ENCODE measurements at places on chromosomes 11 and 22.

GRCh38 chr22:21567456-21568346 is at the start of gene UBE2L3:
Gene UBE2L3 (plus strand): TSS chr22:21567714. CDS start chr22:21567745, 31 bp downstream.
- peak; percentile 91 for DNase-seq

DNA sequence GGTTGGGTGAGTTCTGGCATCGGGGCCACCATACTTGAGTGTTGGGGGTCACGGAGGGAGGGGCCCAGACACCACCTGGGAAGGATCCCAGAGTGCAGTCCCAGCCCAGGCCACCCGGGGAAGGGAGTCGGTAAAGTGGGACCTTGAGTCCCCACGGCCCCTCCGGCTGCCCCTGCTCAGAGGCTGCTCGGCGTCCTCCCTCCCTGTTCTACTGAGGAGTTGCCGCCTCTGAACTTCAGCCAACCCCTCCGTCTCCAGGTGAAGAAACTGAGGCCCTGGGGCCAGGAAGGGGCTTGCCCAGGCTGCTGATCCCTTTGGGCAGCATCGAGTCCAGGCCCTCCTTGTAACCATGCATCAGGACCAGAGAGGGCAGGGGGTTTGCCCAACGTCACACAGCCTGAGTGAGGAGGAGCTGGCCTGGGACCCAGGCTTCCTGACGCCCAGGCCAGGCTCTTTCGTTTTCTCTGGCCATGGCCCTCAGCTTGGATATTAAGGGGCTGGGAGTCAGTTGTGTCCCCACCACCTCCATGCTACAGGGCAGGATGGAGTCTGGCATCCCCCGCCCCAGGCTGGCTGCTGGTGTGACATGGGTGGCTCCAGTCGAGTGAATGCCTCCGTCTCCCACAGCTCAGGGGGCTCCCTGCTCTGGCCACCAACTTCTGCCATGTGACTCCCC is 1.3 kb downstream of the PARVG start:
- peak; percentile 64 for DNase-seq

DNA sequence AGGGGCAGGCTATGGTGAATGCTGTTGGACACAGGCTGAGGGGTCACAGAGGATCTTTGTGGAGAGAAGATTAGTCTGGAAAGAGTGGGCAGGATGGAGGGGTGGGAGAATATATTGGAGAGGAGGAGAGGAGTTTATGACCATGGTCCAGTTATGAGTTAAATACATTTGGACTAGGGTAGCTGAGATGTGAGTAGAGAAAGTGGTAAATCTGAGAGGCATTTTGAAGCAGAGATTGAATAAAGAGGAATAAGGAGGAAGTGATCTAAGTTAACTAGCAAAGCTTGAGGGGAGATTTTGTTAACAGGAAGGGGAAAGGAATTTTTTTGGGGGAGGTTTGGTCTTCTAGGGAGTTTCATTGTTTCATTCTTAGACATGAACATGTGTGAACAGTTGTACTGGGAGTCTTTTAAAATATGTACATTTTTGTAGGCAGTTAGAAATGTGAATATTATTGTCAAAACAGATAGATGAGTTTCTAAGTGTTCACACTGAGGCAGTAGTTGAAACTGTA is 43.1 kb upstream of the EED start:
- DNase-seq = no peak

DNA sequence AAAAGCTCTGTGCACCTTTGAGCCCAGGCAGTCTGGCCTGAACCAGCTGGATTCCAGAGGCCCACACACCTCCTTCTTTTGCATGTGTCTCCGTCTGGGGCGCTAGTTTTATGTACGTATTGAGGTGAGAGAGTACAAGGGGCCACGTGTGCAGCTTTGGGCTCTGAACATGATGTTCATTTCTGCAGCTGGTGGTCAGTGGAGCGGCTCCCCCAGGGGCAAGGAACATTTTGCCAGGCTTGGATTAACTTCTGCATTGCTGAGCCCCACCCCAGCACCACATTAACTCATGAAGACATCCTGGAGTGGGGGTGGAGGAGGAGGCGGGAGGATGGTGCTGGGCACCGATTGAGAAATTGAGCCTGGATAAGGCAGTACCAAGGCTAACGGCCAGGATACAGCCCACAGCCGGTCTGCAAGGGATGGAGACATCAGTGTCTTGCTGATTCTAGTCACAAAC is 13.8 kb downstream of the USP2 start:
- DNase-seq = no peak

GRCh38 chr11:105220121-105220520 is 80.6 kb upstream of the CARD18 start:
- no peak for DNase-seq

DNA sequence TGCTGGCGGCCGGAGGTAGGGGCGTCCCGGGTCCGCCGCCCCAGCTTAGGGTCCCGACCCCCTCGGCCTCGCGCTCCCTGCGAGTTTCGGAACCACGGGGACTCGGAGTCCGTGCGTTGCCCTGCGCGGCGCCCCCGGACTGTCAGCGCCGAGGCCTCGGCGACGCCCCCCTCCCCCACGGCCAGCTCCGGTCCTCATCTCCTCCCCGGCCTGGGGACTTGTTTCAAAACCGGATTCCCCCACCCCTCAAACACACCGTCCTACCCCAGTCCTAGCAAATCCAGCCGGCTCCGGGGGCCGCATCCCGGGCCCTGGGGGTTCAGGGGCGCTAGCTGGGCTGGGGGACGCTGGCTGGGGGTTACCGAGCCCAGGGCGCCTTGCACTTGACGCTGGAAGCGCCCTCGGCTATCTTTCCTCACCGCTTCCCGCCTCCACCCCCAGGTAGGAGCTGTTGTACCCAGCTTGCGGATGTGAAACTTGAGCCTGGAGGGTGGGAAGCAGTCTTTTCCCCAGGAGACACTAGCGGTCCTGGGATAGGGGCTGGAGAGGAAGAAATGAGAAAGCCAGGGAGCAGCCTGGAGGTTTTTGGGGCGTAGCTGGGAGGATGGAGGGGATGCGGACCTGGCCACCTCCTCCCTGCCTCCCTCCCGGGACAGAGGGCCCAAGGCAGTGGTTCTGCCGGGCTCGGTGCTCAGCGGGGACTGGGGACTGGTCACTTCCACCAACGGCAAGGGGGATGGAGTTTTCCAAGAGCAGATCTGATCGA is 550 bp downstream of the FBLN1 start:
- no peak for DNase-seq

GRCh38 chr11:70725278-70725677 is 326.9 kb downstream of the CTTN start:
- no peak for DNase-seq

- no peak for DNase-seq
Observed at GRCh38 chr11:9681583-9682372, 17.9 kb downstream of the SWAP70 start.

- peak; percentile 77 for DNase-seq
Observed at GRCh38 chr11:68843052-68843561, 1.4 kb upstream of the CPT1A start.

DNA sequence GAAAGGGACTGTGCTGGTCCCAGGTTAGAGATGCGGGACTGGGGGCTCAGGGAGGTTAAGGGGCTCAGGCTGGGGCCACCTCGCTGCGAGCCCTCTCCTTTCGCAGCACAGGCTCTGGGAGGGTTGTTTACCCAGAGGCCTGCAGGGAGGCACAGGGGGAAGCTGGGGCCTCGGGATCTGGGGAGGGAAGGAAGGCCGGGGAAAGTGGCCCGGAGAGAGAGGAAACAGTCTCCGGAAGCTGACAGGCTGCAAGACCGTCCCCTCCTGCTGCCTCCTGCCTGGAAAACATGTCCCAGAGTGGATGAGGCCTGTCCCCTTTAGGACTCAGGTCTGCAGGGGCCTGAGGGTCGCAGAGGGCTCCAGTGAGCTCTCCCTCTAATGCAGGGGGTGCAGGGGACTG is 45.4 kb downstream of the MYO7A start:
- DNase-seq = no peak

DNA sequence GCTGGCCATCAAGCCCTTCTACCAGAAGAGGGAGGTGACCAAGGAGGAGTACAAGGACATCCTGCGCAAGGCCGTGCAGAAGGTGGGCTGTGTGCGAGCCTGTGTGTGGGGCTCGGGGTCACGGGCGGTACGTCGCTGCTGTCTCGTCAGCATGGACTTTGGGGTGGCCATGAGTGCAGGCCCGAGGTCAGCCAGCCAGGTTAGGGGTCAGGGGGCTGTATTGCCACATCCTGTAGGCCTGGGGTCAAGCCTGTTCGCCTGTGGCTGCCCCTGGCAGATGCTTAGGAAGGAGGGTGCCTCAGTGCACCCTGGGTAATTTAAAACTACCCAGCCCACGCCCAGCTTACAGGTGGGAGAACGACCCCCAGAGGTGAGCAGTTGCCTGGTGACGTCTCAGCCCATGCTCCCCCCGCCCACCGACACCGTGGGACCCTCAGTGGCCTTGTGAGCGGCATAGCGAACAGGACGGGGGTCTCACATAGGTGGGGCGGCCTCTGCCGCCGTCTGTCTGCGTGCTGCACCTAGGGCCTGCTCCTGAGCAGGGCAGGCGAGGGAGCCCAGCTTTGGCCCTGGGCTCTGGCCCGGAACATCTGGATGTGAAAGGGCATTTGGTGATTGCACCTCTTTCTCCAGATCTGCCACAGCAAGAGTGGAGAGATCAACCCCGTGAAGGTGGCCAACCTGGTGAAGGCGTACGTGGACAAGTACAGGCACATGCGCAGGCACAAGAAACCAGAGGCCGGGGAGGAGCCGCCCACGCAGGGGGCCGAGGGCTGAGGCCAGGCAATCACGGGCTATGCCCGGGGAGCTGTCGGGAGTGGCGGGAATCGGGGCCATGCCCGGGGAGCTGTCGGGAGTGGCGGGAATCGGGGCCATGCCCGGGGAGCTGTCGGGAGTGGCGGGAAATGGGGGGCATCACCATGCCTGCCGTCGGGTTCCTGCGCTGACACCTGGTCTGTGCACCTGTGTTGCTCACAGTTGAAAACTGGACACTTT is 4.5 kb downstream of the IRF7 start:
- peak; percentile 48 for DNase-seq

DNA sequence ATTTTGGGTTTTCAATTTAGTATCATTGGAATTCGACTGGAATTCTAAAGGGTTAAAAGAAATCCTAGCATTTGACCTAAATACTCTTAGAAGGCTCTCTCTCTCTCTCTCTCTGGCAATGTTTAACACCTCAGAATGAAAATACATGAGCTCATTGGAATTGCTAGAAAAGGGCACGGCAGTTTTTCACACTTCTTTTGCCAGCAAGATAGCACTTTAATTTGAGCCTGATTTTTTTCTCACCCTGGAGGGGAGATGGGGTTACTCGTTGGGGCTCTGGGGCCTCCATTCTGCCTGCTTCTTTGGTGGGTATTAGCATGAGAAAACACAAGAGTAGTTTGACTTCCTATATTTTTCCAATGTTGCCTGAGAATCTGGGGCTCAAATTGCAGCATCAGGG is 22.8 kb upstream of the CLMP start:
- peak; percentile 1 for DNase-seq

DNA sequence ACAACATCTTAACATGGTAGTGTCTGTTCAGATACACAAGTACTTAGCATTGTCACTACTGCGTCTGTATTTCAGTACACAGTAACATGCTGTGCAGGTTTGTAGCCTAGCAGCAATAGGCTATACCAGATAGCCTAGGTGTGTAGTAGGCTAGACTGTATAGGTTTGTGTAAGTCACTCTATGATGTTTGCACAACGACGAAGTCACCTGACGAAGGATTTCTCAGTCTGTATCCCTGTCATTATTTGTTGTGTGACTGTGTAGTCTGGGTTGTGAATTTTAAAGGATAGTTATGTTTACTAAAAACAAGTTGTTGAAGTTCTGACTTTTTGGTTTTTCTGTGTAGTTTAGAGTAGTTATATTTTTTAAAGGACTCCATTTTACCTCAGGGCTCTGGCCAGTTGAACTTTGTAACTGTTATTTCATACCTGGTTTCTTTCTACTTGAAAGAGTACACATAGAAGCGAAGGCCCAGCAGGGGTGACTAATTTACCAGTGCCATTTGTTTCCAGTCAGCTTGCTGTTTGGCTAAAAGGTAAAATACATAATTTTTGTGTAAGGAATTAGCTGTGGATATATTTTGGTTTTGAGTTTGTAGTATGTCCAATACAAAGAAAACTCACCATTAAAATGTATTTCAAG is 72.3 kb downstream of the PPP6R3 start:
- no peak for DNase-seq

- DNase-seq = no peak
Observed at GRCh38 chr11:133547808-133548494, 15.7 kb upstream of the OPCML start.

DNA sequence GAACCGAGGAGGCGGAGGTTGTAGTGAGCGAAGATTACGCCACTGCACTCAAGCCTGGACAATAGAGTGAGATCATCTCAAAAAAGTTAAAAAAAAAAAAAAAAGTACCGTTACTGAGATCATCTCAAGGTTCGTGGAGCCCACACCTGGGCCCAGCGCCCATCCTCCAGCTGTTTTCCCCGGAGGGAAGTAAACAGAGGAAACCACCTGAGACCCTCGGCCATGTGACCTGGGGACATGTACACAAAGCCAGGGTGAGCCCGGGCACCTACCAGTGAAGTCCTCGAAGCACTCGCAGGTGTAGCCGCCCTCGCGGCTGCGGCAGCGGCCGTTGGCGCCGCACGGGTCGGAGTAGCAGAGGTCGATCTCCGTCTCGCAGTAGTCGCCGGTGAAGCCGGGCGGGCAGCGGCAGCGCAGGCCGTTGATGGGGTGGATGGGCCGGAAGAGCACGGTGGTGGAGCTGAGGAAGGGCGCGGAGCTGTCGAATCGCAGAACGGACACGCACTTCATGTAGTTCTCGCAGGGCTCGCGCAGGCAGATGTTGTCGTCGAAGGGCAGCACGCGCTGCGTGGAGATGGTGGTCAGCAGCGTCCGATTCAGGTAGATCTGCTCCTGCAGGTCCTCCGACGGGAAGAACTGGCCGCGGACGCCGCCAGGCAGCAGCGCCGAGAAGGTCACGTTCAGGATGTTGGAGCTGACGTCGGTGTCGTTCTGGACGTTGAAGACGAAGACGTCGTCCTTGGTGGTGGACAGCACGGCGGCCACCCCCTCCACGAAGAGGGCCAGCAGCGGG is 73.8 kb downstream of the CELSR1 start:
- DNase-seq = no peak

- DNase-seq = no peak
Observed at GRCh38 chr11:93493252-93493897, 49.8 kb downstream of the SMCO4 start.

DNA sequence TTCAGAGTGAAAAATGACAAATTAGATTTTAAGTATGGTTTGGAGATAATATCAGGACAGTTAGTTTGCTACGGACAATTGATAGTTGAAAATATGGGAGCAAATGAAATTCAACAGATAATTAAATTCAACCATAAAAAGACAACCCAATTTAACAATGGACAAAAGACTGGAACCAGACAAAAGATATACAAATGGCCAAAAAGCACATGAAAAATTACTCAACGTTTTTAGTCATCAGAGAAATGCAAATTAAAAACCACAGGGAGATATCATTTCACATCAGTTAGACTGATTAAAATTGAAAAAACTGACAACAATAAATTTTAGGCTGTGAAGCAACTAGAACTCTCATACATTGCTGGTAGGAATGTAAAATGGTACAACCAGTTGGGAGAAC is 27.2 kb downstream of the SIK2 start:
- no peak for DNase-seq

GRCh38 chr22:22046370-22046769 is 63.8 kb upstream of the TOP3B start:
- DNase-seq = no peak

Measured in activated CD8-positive, alpha-beta memory T cell treated with anti-CD3 and anti-CD28 coated beads, Interleukin-2, amount 10 ng/mL, durations not matched to agents 7 days and 5 days (primary cell).